ENCODE measurements at places on chromosomes 12 and 14.

DNA sequence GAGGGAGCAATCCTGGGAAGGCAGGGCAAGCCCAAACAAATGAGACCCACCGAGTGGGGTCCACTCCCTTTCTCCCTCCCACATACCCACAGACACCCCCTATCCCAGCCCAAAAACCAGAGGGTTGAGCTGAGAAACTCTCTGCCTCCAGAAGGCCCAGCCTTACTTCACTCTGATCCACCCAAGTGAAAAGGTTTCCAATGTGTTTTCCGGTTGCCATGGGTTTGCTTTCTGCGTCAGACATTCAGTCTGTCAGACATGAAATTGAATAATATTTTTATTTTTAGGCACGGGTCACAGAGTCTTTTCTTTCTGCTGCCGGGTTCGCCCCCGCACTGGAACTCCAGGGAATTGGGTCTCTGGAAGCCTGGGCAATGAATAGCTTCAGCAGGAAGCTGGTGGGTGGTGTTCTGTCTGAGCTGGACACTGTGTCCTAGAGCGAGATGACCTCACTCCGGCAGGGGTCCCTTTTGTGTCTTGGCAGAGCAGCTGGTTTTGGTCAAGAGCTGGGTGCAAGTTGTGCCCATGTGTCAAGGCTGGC lies 69.8 kb upstream of the CLMN start:
- no peak overlapping the region for H3K4me3 ChIP-seq
- H3K27me3 ChIP-seq = no peaks in the 10 kb centered on the region
- no peak for DNase-seq
- H3K27ac ChIP-seq = no peak overlapping the region
- H3K4me1 ChIP-seq = no peaks in the 10 kb centered on the region

DNA sequence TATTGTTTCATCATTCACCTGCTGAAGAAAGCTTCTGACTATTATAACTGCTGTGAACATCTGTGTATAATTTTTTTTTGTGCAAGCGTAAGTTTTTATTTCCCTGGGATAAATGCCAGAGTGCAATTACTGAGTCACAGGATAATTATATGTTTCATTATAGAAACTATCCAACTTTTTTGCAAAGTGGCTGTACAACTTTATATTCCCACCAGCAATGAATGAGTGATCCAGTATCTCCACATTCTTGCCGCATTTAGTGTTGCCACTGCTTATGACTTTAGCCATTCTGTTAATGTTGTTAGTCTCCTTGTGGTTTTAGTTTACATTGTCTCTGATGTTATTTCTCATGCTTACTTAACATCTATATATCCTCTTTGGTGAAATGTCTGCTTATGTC lies 88.1 kb upstream of the CCDC175 start:
- no peak for DNase-seq
- H3K4me1 ChIP-seq = no peaks in the 10 kb centered on the region
- H3K27ac ChIP-seq = no peak overlapping the region
- no peaks in the 10 kb centered on the region for H3K27me3 ChIP-seq
- H3K4me3 ChIP-seq = no peak overlapping the region

DNA sequence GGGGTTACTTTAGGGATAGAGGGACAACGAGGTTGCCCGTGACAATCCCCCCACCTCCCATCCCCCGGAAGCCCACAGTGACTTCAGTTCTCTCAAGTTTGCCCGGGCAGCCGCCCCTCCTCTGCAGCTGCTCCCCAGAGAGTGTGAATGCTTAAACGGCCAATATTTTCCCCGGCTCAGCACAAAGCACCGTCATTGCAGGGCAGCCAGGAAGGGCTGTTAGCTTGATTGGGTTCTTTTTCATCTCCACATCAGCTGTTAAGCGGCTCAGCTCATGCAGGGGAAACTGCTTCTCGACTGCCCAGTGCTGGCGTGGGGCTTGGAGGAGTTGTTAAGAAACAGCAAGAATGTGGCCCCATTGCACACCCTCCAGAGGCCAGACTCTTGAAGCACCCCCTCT lies 120.5 kb upstream of the NCOR2 start:
- no peaks in the 10 kb centered on the region for H3K27me3 ChIP-seq
- no peaks in the 10 kb centered on the region for H3K36me3 ChIP-seq
- DNase-seq = peak; percentile 7
- no peak overlapping the region for H3K27ac ChIP-seq

DNA sequence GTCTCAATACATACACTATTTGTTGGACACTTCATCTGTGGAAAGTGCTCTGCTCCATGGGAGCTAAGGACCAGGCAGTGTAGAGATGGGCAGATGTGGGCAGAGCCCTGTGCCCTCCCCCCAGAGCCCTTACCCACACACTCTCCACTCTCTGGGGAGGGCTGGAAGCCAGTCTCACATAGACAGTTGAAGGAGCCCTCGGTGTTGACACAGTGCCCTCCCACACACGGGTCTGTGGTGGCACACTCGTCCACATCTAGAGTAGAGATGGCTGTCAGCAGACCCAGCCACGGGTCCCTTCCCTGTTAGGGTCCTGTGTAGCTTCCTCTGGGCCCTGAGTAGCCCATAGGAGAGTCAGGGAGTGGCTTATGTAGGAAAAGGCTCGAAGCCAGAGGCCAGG lies 14.3 kb downstream of the ISCA2 start:
- H3K36me3 ChIP-seq = no peaks in the 10 kb centered on the region
- peaks cover 2% of the 10 kb centered on the region for H3K27me3 ChIP-seq
- H3K4me3 ChIP-seq = no peak overlapping the region

DNA sequence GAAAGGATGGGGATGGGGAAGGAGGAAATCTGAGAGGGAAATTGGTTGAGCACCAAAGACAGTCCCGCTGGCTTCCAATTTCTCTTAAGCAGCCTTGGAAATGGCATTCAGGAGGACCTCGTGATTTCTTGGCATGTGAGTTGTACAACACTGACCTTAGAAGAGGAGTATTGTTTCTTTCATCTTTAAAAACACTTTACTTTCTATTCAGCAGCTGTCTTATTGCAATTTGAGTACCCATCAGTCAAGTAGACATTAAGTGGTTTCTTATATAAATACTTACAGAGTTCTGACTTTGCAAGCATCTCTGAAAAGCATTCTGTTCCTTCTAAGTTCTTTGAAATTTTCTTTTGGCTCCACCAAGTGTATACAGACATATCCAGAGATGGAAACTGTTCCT lies 83.2 kb downstream of the LMNTD1 start:
- DNase-seq = no peak
- H3K4me1 ChIP-seq = no peaks in the 10 kb centered on the region
- H3K27me3 ChIP-seq = no peaks in the 10 kb centered on the region
- no peaks in the 10 kb centered on the region for H3K36me3 ChIP-seq
- no peak overlapping the region for H3K4me3 ChIP-seq

DNA sequence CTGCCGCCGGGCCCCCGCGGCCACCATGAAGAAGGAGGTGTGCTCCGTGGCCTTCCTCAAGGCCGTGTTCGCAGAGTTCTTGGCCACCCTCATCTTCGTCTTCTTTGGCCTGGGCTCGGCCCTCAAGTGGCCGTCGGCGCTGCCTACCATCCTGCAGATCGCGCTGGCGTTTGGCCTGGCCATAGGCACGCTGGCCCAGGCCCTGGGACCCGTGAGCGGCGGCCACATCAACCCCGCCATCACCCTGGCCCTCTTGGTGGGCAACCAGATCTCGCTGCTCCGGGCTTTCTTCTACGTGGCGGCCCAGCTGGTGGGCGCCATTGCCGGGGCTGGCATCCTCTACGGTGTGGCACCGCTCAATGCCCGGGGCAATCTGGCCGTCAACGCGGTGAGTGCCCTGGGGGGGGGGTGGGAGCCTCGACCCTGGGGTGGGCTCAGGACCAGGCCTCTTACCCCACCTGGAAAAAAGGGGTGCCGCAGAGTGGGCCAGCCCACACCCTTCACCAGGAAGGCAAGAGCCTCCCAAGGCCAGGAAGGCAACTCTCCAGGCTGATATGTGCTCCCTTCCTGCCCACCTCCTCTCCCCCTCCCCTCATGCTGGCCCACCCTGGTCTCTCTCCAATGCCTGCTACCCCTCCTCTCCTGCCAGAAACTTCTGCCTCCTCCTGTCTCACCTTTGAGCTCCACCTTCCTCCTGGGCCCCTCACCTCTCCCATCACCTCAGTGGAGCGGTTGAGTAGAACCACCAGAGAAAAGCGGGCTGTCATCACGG lies 507 bp downstream of the AQP5 start:
- no peaks in the 10 kb centered on the region for H3K4me1 ChIP-seq
- H3K4me3 ChIP-seq = no peak overlapping the region
- no peak overlapping the region for H3K27ac ChIP-seq
- peaks cover 40% of the 10 kb centered on the region for H3K27me3 ChIP-seq
- no peaks in the 10 kb centered on the region for H3K36me3 ChIP-seq

DNA sequence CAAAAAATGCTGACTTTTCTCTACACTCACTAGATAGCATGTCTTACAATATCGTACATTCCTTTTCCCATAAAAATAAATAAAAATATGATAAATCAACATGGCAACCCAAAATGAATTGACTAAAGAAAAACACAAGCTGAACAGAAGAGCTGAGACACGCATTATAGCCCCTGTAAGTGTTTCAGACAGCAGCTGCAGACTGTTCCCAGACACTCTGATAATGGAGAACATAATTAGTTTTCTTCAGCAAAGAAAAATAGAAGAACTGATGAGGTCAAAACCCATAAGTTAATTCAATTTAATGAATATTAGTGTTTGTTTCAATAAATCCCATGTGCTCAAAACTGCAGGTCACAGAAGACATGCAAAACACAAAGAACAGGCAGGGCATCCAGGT lies 23.8 kb downstream of the ST8SIA1 start:
- no peaks in the 10 kb centered on the region for H3K27me3 ChIP-seq
- no peaks in the 10 kb centered on the region for H3K4me1 ChIP-seq
- no peak overlapping the region for H3K4me3 ChIP-seq
- no peak for DNase-seq
- no peaks in the 10 kb centered on the region for H3K36me3 ChIP-seq
- H3K27ac ChIP-seq = no peak overlapping the region

- H3K36me3 ChIP-seq = no peaks in the 10 kb centered on the region
- no peak for DNase-seq
- no peak overlapping the region for H3K27ac ChIP-seq
- no peaks in the 10 kb centered on the region for H3K27me3 ChIP-seq
- H3K4me3 ChIP-seq = no peak overlapping the region
Measured at GRCh38 chr14:95386536-95387095, 66.9 kb upstream of the CLMN start.

- H3K4me1 ChIP-seq = peaks cover 5% of the 10 kb centered on the region
- DNase-seq = peak; percentile 46
- H3K27ac ChIP-seq = no peak overlapping the region
- H3K36me3 ChIP-seq = no peaks in the 10 kb centered on the region
- peaks cover 3% of the 10 kb centered on the region for H3K27me3 ChIP-seq
Measured at GRCh38 chr14:54396183-54396492, 669 bp upstream of the CDKN3 start.

GRCh38 chr12:104957719-104958000 lies 430 bp downstream of the SLC41A2 start:
- no peak for DNase-seq
- no peaks in the 10 kb centered on the region for H3K36me3 ChIP-seq
- no peak overlapping the region for H3K27ac ChIP-seq
- H3K4me3 ChIP-seq = peak overlapping the region; percentile 35
- H3K27me3 ChIP-seq = no peaks in the 10 kb centered on the region

GRCh38 chr14:76056128-76056527 lies 70.6 kb downstream of the IFT43 start:
- H3K4me1 ChIP-seq = no peaks in the 10 kb centered on the region
- no peaks in the 10 kb centered on the region for H3K27me3 ChIP-seq
- H3K27ac ChIP-seq = no peak overlapping the region
- H3K4me3 ChIP-seq = no peak overlapping the region
- H3K36me3 ChIP-seq = no peaks in the 10 kb centered on the region
- DNase-seq = no peak

- H3K27me3 ChIP-seq = no peaks in the 10 kb centered on the region
- no peak for DNase-seq
- H3K36me3 ChIP-seq = no peaks in the 10 kb centered on the region
- no peak overlapping the region for H3K4me3 ChIP-seq
Measured at GRCh38 chr14:32648434-32648833, 290.2 kb upstream of the NPAS3 start.

GRCh38 chr12:13812168-13812567 lies 169.2 kb downstream of the GRIN2B start:
- H3K4me1 ChIP-seq = no peaks in the 10 kb centered on the region
- no peak for DNase-seq
- no peak overlapping the region for H3K27ac ChIP-seq

- no peak overlapping the region for H3K4me3 ChIP-seq
- H3K36me3 ChIP-seq = no peaks in the 10 kb centered on the region
- no peak overlapping the region for H3K27ac ChIP-seq
- H3K27me3 ChIP-seq = no peaks in the 10 kb centered on the region
- peaks cover 2% of the 10 kb centered on the region for H3K4me1 ChIP-seq
Measured at GRCh38 chr14:50237427-50237826, 6.0 kb upstream of the SOS2 start.

DNA sequence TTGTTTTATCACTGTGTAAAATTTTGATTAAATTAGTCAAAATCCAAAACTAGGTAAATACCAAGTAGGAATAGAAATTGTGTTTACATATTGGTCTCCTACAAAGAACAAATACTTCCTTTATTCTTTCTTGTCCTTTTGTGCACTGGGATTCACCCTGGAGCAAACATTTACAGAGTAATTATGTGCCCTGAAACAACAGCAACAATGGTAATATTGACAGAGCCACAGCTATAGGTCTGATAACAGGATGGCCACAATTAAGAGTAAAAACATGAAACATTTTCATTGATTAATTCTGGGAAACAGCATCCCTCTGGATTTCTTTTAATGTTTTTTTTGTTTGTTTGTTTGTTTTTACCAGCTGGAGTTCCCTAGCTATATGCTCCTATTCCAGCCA lies 61.2 kb downstream of the SLC38A6 start:
- H3K4me1 ChIP-seq = no peaks in the 10 kb centered on the region
- H3K36me3 ChIP-seq = no peaks in the 10 kb centered on the region
- DNase-seq = no peak
- H3K27me3 ChIP-seq = no peaks in the 10 kb centered on the region
